ENCODE measurements at places on chromosomes 12 and 14.
A peak's percentile ranks its signal among the peaks of the same experiment; 100 is the strongest.

- DNase-seq: peak; percentile 32
Observed at GRCh38 chr12:47819138-47819895, 386 bp downstream of the HDAC7 start.

DNA sequence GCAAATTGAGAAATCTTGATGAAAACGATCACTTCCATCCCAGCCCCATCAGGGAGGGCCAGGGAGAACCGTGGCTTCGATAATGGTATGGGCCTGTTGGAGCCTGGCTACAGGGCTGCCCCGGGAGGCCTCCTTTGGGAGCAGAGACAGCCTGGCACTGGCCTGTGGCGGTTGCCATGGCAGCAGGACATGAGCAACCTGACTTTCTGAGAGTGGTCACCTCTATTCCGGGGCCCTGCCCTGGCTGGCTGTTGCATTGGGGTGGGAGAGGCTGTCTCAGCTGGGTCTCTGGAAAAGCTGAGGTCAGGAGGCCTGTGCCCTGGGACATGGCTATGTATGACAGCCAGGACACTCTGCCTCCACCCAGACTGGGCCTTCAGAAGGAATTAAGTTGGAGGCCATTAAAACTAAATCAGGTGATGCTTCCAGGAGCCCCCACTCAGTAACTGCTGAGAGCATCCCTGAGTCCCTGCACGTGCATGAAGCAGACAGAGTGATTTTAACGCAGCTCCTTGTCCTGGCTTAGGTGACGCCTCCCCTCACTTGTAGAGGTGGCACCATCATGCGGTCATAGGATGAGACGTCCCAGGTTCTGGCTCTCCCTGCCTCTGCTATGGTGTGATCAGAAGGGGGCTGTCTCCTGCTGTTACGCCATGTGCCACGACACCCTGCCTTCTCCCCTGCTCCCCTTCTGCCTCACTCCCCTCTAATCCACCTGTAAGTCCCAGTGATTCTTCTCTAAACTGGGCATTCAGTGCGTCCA is 126.3 kb downstream of the SLC25A47 start:
- DNase-seq: no peak

DNA sequence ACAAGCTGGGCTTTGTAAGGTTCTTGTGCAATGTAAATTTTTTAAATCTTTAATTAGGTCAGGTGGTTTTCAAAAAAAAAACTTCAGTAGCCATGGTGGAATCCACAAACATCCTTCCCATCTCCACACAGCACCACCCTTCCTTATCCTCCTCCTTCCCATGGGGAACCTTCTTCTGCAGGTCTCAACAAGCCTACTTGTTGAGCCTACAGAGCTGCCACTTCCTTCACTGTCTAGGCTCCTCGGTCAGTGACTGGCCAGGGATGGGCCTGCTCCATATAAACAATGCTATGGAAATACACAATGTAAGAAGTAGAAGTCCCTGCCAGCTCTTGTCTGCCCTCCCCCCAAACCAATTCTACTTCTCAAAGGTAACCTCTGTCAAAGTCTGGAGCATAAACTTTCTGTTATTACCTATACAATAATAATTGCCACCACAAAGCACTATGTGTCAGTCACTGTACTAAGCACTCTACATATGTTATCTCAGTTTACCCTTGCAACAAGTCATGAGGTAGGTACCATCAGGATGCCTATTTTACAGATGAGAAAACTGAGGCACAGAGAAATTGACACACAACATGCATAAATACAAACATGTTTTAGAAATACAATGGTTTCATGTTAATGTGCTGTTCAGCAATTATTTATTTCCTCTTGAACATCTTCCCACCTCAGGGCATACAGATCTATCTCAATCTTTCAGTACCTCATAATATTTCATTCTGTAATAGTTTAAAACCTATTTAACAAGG is 17.4 kb downstream of the LIMA1 start:
- DNase-seq: no peak

- DNase-seq: no peak
Observed at GRCh38 chr12:130713581-130713991, 2.5 kb downstream of the RIMBP2 start.

DNA sequence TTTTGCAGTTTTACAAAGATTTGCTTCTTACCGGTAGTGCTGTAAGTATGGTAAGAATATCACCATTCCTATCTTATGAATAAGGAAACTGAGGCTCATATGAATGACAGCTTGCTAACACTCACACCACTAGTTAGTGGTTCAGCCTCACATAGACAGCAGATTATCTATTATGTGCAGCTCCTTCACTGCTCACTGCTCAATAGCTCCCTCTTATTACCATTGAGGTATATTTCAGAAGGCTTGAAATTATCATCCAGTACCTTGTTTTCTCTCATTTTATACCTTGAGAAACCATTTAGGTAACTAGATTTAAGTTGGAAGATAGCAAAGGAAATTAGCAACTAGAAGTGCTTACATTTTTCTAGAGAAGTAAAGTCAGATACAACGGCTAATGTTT is 15.5 kb downstream of the RIC8B start:
- no peak for DNase-seq

DNA sequence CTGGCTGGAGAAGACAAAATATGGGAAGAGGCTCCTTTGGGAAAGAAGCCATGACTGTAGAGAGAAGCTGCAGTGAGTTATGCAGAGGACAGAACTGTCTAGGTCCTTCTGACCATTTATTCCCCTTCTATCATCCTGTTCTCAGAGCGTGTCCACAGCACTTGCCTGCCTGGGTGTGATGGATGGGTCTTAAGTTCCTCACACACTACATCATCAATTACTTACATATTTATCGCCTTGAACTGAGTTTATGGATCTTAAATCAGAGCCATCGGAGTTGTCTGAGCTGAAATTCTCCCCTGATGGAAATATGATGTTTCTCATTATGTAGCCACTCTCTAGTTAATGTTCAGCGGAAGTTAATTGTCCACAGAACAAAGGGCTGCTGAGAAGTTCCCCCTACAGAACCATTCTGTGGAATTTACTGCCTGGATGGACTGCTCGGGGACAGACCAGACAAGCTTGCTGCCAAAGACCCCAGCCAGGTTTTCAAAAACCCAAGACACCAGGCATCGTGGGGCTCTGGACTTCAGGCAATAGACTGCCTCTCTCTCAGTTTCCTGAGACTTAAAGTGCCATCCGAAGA is 232.5 kb upstream of the NOS1 start:
- DNase-seq: no peak

DNA sequence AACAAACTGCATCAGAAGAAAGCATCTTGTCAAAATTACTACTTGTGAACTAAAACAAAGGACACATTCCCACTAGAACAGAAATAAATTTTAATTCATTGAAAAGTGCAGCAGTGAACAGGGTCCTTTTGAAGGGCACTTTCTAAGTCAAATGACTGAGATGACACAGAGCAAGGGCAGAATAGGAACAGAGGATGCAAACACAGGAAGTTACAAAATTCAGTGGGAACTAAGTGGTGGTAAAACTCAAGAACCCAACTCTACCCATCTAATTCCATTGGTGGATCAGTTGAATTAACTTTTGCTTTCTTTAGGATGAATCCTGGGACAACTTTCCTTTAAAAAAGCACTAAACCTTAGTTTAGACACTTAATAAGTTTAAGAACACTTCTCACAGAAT is 45.8 kb downstream of the GNS start:
- no peak for DNase-seq

DNA sequence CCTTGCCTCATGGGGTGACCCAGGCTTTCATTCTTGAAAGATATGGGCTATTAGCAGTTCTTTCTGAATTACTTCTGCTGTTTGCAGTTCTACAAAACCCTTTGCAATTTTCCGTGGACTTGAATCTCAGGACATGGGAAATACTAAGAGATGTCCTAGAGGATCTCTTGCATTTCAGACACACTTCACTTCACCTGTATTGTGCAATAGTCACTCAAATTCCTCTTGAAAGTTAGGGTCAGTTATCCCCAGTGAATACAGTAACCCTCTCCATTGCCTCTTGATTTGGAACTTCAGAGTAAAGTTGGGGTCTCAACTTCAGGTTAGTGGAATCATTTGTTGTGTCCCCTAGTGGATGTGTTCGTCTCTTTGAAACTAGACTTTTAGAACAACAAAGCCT is 31.8 kb downstream of the YLPM1 start:
- no peak for DNase-seq

GRCh38 chr12:82207556-82207955 is 150.6 kb downstream of the CCDC59 start:
- no peak for DNase-seq

- DNase-seq: no peak
Observed at GRCh38 chr14:96039633-96040311, 610 bp downstream of the C14orf132 start.

DNA sequence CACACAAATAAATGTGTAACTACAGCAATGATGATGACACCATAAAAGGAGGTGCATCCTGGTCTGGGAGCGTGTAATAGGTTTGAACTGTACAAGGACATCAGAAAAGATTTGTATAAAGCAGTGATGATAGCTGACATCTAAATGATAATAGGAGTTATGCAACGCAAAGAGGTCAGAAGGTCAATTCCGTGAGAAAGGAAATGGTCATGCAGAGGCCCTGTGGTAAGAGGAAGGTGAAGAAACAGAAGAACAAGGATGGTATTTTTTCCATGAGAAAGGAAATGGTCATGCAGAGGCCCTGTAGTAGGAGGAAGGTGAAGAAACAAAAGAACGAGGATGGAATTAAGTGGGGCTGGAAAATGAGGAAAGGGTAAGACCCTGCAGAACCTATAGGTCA is 106.7 kb upstream of the TMPO start:
- DNase-seq: no peak

DNA sequence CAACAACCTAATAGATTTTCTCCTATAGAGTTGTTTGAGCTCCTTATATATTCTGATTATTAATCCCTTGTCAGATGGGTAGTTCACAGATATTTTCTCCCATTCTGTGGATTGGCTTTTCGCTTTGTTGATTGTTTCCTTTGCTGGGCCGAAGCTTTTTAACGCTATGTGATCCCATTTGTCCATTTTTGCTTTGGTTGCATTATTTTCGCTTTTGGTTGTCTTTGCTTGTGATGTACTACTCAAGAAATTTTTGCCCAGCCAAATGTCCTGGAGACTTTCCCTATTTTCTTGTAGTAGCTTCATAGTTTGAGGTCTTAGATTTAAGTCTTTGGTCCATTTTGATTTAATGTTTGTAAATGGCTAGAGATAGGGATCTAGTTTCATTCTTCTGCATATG is 258.4 kb upstream of the FAR2 start:
- no peak for DNase-seq

GRCh38 chr12:5969156-5969973 is 24.3 kb upstream of the ANO2 start:
- DNase-seq: no peak

- DNase-seq: no peak
Observed at GRCh38 chr12:28104316-28104715, 85.9 kb upstream of the CCDC91 start.

DNA sequence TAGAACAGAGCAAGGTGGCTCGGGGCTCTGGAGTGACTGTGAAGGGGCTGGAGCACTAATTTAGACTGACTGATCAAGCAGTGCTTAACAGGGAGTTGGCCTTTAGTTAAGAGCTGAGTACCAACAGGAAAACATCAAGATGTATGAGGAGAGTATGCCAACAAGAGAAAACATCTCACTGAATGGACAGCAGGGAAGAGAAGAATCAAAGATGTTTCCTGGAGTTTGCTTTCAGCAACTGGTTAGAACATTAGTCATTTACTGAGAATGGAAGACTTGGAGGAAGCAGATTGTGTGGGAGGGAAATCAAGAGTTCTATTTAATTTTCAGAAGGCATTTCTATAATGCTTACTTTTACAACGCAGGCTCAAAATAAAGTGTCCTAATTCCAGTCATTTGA is 259.3 kb downstream of the ADAMTS20 start:
- DNase-seq: no peak

DNA sequence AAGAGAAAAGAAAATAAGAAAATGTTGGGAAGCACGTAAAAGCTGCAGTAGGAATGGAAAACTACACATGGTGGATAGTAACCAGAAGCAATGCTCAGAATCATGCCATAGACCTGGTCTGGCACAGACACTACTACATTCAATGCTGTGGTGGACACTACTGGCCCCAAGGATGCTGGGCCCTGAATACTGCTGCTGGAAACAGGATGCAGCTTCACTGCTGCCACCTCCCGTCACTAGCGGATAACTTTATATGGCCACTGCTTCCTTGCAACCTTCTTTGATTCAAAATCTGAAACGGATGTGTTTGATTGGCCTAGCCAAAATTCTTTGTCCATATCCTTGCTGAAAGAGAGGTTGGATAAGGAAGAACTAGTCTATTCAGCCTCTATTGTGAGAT is 30.7 kb downstream of the ADCY6 start:
- no peak for DNase-seq

DNA sequence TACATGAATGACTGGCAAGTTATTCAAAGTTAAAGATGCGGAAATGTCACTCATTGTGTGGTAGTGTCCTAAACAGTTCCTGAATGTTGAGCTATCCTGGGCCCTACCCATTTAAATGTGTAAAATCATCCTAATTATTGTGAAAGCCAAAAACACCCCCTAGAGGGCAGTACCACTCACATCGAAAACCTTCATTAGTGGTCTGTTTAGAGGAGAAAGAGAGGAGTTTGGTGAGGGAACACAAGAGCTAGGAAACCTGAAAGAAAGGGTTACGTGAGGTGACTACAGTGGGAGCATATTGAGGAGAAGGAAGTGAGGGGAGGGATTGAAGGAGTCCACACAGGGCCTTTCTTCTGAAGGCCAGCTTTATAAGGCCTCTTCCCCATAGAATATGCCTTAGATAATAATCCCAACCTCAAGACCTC is 2.5 kb upstream of the TEP1 start:
- DNase-seq: peak; percentile 4

DNA sequence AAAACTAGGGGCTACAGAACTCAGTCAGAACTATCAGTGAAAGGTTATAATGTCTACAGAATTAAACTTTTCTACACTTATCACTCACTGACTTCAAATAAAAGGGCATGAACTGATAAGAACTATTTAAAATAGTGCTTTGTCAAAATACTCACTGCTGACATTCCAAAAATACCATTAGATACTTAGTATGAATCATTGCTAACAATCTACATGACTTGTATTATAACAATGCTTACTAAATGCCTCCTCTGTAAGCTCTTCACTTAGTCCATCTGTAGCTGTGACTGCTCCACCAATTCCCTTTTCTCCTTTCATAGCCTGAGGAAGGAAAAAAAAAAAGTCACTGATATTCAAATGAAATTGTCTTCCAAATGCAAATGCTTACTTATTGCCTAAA is 17.0 kb downstream of the NFYB start:
- DNase-seq: no peak

DNA sequence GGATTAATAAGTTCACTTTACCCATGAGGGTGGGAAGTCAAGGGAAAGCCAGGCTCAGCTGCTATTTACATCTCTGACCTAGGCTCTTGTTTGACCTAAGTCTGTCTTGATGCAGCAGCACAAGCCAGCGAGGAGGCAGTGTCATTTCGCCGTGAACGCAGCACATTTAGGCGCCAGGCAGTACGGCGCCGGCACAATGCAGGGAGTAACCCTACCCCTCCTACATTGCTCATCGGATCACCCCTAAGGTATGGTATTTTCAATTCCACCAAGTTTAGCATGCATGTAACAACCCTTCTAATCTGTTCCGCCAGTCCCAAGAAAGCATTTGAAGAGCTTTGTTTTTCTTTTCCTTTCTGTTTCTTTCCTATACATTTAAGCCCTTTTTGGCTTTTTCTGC is 81.2 kb downstream of the PCNX1 start:
- DNase-seq: peak; percentile 20

Measured in activated CD4-positive, alpha-beta T cell treated with anti-CD3 and anti-CD28 coated beads, Interleukin-2, amount 50 U/mL, for 1 hour (primary cell).